Activated CD8-positive, alpha-beta T cell treated with anti-CD3 and anti-CD28 coated beads for 36 hours (primary cell): ENCODE measurements at places on chromosomes 6 and 20.

DNA sequence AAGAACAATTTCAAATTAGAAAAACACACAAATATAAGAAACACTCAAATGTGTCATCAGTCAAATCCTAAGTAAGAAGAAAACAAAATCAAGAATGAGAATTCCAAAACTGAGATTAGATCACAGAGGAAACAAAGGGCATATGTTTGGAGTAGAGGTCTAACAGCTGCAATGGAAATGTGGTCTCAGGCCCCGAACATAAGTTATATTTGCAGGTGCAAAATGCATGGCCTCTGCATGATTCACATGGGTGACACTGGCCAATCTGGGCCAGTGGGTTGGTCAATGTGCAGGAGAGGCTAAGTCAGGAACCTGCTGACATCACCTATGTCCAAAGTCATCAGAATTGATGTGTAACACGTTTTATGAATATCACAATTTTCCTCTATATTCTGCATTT, 108.5 kb upstream of the MAP7 start:
- H3K4me1 ChIP-seq: no peaks in the 10 kb centered on the region
- peaks cover 2% of the 10 kb centered on the region for H3K36me3 ChIP-seq
- H3K27ac ChIP-seq: no peak overlapping the region
- no peak overlapping the region for H3K4me3 ChIP-seq
- no peak for DNase-seq

GRCh38 chr20:44814937-44815336, 4.6 kb upstream of the RIMS4 start:
- DNase-seq: no peak
- H3K27ac ChIP-seq: no peak overlapping the region
- no peaks in the 10 kb centered on the region for H3K36me3 ChIP-seq
- peaks cover 19% of the 10 kb centered on the region for H3K27me3 ChIP-seq

DNA sequence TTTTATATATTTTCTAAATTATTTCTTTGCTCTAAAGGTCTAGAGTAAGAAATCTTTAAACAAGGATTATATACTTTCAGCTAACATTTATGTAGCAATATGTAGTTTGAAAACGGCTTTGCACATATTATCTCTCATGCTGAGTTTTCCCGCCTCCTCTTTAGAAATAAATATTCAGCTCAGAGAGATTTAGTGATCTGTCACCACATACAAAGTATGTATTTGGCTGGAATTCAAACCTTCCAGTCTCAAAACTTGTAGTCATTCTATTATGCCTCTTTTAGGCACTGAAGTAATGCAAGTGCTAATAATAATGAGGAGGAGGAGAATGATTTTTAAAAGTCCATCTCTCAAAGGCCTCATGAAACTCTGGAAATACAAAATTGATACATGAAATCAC, 525.0 kb downstream of the GRIK2 start:
- no peak for DNase-seq
- no peak overlapping the region for H3K4me3 ChIP-seq
- H3K4me1 ChIP-seq: no peaks in the 10 kb centered on the region
- no peaks in the 10 kb centered on the region for H3K27me3 ChIP-seq
- no peak overlapping the region for H3K27ac ChIP-seq
- no peaks in the 10 kb centered on the region for H3K36me3 ChIP-seq

GRCh38 chr20:25321262-25321831, 69.3 kb downstream of the ABHD12 start:
- no peaks in the 10 kb centered on the region for H3K27me3 ChIP-seq
- H3K36me3 ChIP-seq: peaks cover 7% of the 10 kb centered on the region
- no peak overlapping the region for H3K27ac ChIP-seq
- peaks cover 25% of the 10 kb centered on the region for H3K4me1 ChIP-seq
- DNase-seq: no peak
- no peak overlapping the region for H3K4me3 ChIP-seq

DNA sequence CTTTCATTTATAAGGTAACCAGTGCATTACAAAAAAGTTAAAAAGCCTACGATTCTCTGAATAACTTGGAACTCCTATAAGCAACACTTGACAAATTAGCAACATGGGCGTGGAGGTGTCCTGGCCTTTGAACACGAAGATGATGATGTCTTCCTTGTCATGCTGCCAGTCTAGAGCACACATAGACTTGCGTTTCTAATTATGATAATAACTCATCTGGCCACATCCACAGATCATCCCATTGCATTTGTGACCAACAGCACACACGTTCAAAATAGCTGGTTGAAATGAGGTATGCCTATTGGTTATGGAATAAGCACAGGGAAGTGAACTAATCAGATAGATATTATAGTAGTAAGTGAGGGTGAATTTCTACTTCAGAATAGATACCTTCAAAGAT, 608.9 kb downstream of the PRKN start:
- H3K27me3 ChIP-seq: no peaks in the 10 kb centered on the region
- no peaks in the 10 kb centered on the region for H3K4me1 ChIP-seq
- no peak for DNase-seq
- no peak overlapping the region for H3K4me3 ChIP-seq
